Activated T-helper 17 cell treated with anti-CD3 and anti-CD28 coated beads, Interleukin-2, amount 50 U/mL, for 72 hours (primary cell): ENCODE measurements at places on chromosomes 3 and 15.

DNA sequence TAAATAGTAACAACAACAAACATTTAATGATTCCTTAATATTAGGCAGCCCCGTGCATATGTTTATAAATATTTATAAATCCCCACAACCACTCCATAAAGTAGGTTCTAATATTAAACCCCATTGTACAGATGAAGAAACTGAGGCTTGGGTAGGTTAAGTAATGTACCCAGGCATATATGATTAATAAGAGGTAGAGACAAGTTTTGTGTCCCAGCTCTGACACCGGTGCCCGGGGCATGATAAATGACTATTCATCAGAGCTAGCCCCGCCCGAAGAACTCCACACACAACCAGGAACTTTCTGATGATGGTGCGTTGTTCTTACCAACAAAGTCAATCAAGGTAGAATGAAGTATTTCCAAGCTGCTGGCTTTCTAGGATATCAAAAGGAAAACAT lies 19.4 kb downstream of the CDCP1 start:
- H3K36me3 ChIP-seq: no peaks in the 10 kb centered on the region
- peaks cover 5% of the 10 kb centered on the region for H3K27me3 ChIP-seq
- no peak overlapping the region for H3K4me3 ChIP-seq
- no peak overlapping the region for H3K27ac ChIP-seq
- no peak for ATAC-seq
- no peaks in the 10 kb centered on the region for H3K4me1 ChIP-seq

DNA sequence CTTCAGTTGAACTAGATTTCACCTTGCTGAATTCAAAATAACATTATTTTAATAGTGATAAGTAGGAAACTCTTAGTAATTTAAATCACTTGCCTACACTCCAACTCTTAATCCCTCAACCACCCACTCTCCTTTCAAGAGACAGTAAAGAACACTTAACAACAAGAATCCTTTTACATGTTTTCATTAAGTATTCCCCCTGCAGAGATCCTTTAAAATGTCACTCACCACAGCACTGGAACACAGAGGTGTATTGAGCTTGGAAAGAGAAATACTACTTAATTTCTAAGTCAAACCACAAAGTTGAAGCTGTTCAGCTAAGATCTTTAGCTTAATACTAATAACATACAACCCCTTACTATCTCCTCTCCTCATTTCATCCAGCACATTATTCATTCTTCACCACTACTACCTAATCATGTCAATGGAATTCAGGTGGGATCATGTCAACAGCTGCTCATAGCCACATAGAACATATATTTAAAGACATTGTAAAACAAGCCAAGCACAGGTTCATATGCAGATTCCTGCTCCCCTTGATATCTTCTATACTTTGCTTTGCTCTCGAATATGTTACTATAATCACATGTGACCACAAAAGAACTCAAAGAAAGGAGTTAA lies 40.5 kb downstream of the IMPG2 start:
- no peak overlapping the region for H3K4me3 ChIP-seq
- ATAC-seq: no peak
- no peak overlapping the region for H3K27ac ChIP-seq
- no peaks in the 10 kb centered on the region for H3K36me3 ChIP-seq
- H3K4me1 ChIP-seq: no peaks in the 10 kb centered on the region

DNA sequence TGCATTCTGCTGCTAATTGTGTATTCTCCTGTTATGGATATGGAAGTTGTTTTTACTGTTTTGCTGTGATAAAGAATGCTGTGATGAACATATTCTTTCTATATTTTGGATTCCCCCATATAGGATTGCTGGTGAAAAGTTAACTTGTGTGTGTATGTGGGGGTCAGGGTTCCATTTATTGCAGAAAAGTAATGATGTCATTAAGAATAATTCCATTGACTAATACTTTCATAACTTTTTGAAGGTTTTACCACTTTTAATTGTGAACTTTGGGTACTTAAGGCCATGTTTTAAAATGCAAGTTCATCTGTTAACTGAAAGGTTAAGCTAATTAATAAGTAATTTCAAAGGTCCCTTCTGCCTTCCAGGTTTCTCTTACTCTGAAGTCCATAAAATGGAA lies 6.2 kb downstream of the NEO1 start:
- no peak for ATAC-seq
- H3K4me1 ChIP-seq: peaks cover 6% of the 10 kb centered on the region
- no peaks in the 10 kb centered on the region for H3K36me3 ChIP-seq
- no peak overlapping the region for H3K4me3 ChIP-seq
- no peak overlapping the region for H3K27ac ChIP-seq
- H3K27me3 ChIP-seq: no peaks in the 10 kb centered on the region

- H3K4me3 ChIP-seq: no peak overlapping the region
- H3K36me3 ChIP-seq: no peaks in the 10 kb centered on the region
- no peak overlapping the region for H3K27ac ChIP-seq
- H3K27me3 ChIP-seq: peaks cover 3% of the 10 kb centered on the region
Measured at GRCh38 chr3:46737329-46737731, 19.7 kb upstream of the PRSS50 start.

GRCh38 chr3:175185903-175186302 lies 326.8 kb downstream of the NAALADL2 start:
- no peak overlapping the region for H3K27ac ChIP-seq
- no peaks in the 10 kb centered on the region for H3K27me3 ChIP-seq
- no peak overlapping the region for H3K4me3 ChIP-seq
- ATAC-seq: no peak
- no peaks in the 10 kb centered on the region for H3K36me3 ChIP-seq
